AG20443 (cell line): ENCODE measurements at places on chromosomes 1 and 21.

DNA sequence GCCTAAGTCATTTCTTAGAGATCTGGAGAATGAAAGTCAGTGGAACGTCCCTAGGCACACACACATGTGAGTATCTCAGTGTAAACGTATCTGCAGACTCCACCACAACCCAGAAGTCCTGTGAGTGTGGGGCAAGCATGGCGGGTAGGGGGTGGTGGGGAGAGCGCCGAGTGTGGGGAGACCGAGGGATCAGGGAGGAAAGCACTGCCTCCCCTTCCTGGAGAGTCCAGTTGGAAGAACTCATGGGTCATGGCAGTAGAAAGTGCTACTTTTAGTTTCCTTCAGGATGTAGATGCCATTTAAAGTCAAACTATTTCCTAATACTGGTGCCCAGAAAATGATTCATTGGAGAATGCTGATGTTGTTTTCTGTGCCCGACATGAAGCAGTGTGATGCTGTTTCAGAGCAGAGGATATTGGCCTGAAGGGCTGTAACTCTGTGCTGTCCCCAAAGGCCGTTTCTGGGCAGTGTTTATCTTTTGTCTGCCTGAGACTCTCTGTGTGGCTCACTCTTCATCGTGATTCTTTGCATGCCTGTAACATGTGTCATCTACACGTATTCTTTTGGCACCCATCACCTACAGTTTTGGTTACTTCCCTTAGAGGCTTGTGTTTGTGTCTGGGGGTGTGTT, 45.7 kb upstream of the TSPAN2 start:
- DNase-seq, result peak; percentile 89

- no peak for DNase-seq
These were observed at the start of gene CD53 for GRCh38 chr1:110872745-110873720. TSS of gene CD53 (plus strand) at chr1:110873148. CDS start at chr1:110891409, 18,261 bp downstream.

GRCh38 chr1:179300112-179300511, 6.5 kb downstream of the SOAT1 start:
- DNase-seq, result no peak

GRCh38 chr1:65393347-65393746, 27.1 kb upstream of the LEPR start:
- DNase-seq, result peak; percentile 9

DNA sequence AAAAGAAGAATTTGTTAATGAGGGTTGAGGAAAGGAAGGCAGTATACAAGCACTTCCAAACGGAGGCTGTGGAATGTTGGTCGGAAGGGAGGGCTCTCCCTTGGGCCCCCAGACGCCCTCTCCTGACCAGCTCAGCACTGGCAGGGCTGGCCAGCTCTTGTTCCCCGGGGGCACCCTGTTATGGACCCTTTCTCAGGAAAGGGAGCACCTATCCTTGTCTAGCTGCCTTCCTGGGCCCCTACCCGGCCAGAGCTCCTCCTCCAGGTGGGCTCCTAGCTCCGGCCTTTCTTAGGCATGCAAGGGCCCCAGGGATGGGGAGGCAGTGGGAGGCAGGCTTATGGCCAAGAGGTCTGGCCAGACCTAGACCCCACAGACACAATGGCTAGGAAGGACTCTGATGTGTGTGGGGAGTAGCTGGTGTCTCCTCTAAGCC, 926 bp downstream of the BLACAT1 start:
- DNase-seq, result no peak

DNA sequence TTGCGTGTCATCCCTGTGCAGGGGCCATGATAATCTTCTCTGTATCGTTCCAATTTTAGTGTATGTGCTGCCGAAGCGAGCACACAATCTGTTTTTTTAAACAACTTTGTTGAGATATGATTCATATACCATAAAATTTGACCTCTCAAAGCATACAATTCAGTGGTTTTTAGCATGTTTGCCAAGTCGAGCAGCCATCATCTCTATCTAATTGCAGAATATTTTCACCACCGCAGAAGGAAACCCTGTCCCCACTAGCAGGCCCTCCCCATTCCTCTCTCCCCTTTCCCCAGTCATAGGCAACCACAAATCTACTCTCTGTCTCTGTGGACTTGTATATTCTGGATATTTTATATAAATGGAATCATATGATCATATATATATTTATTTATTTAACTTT, 78.7 kb upstream of the TINAGL1 start:
- no peak for DNase-seq

DNA sequence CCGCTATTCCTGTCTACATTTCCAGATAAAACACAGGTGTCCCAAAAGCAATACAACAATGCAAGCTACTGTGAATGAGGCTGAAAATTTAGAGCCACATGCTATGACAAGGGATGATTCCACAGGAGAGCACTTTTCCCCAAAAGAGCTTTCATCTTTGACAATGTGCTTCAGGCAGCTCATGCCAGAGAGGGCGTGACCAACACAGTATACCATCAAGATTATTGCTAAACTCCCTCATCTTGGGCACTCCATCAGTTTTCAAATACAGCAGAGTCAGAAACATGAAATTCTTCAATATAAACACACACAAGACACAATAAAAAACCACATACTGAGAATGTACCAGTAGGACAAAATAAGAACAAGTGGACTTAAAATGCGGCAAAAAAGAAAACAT, 6.7 kb downstream of the GON4L start:
- DNase-seq, result no peak

DNA sequence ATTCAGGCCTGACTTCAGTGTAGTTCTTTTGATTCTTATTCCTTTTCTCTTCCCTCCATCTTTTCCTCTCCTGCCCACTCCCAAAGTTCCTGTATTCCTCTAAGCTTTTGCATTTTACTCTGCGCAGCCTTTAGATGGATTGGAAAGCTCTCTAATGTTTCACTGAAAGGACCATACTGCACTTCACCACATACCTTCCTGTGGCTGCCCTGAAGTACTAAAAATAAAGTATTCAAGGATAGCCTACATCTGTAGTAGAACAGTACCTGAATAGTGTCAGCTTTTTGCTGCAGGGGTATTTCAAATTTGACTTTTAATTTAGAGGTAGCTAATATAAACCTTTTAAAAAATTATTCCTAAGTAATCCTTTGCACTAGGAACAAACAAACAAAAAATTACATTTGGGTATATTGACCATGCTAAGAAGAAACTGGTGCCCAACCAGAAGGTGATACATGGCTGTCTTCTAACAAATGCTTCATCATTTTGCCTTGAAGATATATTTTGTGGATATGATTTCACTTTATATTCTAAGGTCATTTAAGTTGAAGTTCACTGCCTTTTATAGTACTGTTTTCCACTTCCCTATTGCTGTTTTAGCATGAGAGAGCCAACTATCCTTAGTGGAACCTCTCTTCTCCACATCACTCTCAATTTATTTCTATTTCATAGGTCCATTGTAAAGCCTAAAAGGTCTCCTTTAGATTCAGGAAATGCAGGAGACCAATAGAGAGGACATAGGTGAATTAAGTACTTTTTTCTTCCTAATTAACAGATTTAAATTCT, 22.8 kb downstream of the FAM20B start:
- no peak for DNase-seq

DNA sequence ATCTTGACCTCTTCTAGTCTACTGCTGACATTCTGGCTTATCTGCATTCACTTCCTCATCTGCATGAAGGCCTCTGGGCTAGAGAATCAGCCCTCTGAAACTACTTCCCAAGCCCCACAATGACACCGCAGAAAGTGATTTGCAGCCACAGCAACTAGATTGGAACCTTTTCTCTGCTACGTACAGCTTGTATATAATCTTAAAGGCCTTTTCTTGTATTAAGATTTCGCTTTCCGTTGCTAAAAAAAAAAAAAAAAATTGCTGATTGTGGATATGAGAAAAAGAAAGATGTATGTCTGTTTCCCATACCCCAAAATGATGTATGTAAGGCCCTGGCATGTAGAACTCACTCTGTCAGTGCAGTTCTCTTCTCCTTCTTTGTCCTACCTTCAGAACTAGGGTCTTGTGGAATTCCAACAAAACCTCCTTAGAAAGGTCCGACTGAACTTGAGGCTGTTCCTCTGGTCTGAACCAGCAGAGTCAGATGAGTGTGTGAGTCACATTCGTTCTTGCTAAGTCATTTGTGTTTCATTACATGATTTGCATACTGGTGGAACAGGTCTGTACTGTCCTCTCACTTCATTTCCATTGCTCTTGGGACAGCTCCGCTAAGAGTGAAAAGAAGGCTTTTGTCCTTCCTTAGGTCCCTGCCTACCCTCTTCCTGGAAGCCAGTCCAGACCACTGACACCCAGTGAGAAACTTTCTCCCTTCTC, 62.7 kb downstream of the PLPP3 start:
- DNase-seq, result peak; percentile 62

GRCh38 chr1:179127163-179127895, 45.5 kb downstream of the TOR3A start:
- DNase-seq, result no peak

- peak; percentile 36 for DNase-seq
These were observed 40.2 kb downstream of the GFI1 start for GRCh38 chr1:92446546-92446945.

DNA sequence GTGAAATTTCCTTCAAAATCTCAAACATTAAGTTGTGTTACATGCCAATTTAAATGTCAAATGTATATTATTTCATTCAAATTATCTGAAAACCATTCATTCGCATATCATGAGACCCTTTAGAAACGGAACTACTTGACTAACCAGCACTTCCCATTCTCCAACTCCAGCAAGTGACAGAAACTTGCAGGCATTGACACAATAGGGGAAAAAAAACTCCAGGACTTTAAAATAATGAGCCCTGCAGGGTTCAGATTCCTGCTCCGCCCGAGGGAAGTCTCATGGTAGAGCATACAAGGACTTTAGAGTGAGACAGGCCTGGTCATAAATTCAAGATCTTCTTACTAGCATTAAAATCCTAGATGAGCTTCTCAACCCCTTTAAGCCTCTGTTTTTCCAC, 138.9 kb downstream of the NR5A2 start:
- DNase-seq, result no peak
